CD4-positive, alpha-beta T cell (primary cell): ENCODE measurements at places on chromosomes 1 and 21.

DNA sequence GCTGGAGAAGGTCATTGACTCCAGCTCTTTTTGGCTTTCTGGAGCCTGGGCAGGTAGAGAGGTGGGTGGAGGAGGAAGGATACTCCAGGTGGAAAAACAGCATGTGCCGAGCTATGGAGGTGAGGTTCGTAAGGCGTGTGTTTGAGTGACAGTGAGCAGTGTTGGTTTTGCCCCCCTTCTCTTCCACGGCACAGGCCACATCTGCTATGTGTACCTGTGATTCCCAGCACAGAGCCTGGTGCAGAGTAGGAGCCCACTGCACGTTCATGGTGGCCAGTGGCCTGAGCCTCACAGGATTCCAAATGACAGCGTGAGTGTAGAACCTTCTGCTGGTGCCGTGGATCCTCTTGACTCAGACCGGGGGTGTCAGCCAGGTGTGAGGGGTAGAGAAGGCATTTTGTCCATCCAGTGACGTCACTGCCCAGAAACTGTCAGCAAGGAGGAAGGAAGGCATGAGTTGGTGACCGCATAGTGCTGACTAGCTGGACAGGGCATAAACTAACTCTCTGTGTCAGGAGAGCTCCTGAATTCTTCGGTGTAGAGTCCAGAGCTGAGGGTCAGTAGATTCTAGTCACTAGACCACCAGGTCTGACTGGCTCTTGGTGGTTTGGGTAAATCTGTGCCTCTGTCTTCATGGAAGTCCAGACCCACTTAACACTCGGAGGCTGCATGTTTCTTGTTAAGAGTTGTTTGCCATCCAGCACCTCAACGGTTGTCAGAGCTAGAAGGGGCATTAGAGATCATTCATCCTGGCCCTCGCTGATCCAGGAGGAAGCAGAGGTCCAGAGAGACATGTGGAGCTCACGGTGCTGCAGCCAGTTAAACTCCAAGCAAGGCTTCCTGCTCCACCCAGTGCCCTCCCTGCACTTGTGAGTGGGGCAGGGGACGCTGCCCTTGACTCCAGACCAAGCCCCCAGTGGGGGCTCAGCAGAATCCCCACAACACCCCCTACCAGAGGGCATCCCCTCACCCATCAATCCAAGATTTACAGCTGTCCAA, 3.8 kb downstream of the QSOX1 start:
- no peak for DNase-seq

DNA sequence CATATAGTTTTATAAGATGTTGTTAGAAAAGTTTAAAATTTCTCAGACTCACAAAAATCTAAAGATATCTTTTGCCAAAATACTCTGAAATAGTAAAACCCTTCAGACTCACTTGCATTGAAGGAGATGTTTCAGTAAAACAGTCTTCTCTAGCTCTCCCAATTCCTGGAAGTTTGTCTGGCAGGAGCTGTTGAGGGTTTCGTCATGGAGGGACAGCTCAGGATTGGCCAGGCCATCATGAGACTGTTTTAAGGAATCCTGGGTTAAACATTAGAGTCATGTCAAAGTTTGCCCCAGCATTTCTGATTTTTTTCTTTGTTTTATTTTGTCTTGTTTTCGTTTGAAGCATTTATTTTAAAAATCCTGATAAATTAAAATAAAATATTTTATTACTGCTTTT, 293.8 kb upstream of the PBX1 start:
- DNase-seq, result no peak

DNA sequence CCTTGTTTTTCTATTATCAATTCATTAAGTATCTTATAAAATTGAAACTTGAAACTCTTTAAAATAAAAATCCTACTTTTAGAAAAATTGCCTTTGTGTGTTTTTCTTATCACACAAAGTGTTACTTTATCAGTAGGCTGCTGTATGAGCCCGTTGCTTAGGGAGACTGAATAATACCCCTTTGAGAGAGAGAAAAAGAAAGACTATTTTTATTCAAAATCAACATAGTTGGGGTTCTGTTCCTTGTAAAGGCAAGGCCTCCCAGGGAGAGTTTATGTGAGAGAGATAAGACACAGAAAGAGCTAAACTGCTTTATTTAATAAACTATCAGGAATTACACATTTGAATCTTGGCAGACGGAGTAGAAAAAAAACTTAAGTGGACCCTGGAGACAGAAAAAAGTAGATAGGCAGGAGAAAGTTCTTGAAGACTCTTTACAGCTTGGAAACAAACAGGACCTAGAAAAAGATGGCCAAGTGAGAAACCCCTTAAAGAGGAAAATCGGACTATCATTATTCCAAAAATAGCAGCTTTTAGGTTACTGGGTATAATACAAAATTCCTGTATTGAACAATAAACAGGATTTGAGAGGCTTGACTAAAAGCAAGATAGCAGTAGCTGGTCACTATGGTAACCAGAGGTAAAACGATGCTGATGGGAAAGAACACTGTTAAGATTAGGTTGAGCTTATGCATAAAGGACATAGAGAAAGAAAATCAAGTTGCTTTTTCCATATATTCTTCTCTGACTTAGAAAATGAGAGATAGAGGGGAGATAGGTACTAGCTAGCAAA, 170.9 kb downstream of the LRRC7 start:
- no peak for DNase-seq

- DNase-seq, result no peak
Measured at GRCh38 chr1:33943978-33944377, 80.1 kb downstream of the HMGB4 start.

DNA sequence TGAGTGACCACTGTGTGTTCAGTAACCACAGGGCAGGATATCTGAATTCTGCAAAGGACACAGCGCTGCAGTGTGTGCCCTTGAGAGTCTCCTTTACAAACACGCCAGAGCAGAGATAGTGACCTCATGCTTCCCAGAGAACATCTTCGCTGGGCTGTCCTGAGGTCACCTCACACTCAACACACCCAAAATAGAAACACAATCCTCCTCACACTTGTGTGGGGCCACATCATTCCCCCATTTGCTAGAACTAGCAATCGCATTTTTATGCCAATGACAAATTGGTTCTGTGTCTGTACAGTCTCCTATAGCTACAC, 140.1 kb upstream of the NRIP1 start:
- no peak for DNase-seq
